ENCODE measurements at places on chromosomes 5 and 9.

DNA sequence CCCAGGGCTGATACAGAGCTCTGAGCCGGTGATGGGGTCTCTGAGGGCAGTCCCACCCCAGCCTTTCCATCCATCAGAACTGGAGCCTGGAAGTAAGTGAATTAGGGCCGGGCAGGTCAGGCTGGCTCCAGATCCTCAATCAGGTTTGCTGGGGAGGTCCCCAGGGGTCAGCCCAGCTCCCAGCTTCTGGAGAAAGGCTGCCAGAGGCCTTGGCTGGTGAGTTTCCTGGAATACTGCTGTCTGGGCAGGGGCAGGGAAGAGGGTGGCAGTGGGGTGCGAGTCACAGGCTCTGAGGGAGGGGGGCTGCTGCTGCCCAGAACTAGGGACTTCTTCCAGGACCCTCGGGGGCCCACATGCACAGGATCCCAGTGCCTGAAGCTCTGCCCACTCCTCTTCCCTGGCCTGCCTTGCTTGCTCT is 200.6 kb upstream of the MVB12B start:
- no peak for DNase-seq

GRCh38 chr5:135651156-135651555 is 72.4 kb upstream of the CXCL14 start:
- no peak for DNase-seq

GRCh38 chr9:72349240-72349639 is 15.8 kb downstream of the ZFAND5 start:
- no peak for DNase-seq

DNA sequence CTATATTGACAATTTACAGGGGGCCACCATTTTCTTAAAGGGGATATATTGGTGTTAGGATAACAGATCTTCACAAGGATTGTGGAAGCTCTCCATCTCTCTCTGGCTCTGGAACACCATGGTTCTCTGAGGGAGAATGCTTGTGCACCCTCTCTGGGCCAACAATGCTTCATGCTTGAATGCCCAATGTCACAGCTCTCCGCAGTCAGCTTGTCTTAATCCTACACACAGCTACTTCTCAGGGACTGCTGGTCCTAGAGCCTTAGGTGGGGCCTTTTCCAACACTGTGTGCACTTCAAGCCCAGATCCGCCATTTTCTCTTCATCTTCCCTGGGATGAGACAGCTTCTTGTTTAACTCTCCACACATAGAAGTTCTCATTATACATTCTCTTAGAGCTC is 6.9 kb upstream of the PDLIM4 start:
- DNase-seq = no peak

DNA sequence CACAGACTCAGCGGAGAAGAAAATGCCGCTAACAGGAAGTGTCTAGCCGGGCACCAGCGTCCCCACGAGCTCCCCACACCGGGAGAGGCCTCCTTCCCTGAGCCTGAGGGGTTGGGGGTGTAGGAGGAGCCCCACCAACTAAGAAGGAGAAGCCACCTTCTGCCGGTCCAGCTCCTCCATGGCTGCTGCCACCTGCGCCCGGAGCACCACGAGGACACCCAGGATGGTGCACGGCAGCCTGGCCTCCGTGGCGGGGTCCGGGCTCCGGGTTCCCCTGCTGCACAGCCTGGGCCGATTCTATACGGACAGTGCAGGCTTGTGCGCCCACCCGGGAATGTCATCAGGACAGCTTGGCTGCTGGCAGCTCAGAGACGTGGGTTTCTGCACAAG is 297 bp downstream of the LCN8 start:
- DNase-seq = no peak

GRCh38 chr5:16784843-16785791 is 151.0 kb downstream of the MYO10 start:
- DNase-seq = no peak

GRCh38 chr5:83281176-83281575 is 190.4 kb upstream of the VCAN start:
- DNase-seq = no peak
